Thymus (tissue), 14 donors: ENCODE measurements at places on chromosomes 5 and 9. TPM values are rescaled to one million over a fixed set of nuclear protein-coding genes. Genes with fewer than 3 reads are reported as not detected.

Gene DIAPH1
- 80.0 TPM for polyA plus RNA-seq

DNA sequence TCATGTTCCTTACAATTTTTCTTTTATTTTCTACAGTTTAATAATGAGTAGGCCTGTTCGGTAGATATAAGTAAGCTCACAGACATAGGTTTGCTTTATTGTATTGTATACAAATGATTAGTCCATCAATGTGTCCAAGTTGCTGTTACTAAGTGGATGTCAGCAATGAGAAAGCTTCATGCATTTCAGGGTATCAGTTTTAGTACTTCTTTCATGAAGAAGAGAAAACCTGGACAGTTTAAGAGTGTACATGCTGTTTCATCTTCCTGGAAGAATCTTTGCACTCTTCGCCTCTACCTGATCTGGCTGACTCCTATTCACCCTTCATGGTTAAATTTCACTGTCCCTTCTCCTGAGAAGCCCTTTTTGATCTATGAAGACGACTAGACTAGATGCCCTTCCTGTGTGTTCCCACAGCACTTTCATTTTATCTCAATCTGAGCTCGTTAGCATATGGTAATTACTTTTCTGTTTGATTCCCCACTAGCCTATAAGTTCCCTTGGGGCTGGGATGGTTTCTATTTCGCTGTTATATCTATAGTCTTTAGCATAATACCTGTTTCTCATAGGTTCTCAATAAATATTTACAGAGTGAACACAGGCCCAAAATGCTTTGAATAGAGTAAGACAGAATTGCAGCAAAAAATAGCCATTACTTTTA, 70.7 kb downstream of the CETN3 start:
- DNase-seq, result no peak

- DNase-seq, result no peak
These were observed 224.4 kb downstream of the NXNL2 start for GRCh38 chr9:88759364-88759763.

DNA sequence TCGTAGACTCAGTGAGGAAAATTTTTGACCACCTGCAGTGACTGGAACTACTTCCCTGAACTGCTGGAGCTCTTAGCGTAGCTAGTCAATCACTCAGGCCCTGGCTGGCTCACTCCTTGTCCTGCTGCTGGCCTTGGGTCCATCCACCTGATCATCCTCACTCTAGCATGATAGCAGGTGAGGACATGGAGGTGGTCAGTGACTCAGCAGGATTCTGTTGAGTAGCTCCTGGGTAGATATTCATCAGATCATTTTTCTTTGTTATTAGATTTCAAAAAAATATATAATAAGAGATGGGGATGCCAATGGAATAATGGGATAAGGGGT, 25.0 kb upstream of the SEMA4D start:
- DNase-seq, result no peak

- no peak for DNase-seq
These were observed 189.4 kb downstream of the MAPKAP1 start for GRCh38 chr9:125517577-125517976.
